Neural crest cell (in vitro differentiated cells): ENCODE measurements at places on chromosomes 4 and X. TPM values are rescaled to one million over a fixed set of nuclear protein-coding genes. Genes with fewer than 3 reads are reported as not detected.

DNA sequence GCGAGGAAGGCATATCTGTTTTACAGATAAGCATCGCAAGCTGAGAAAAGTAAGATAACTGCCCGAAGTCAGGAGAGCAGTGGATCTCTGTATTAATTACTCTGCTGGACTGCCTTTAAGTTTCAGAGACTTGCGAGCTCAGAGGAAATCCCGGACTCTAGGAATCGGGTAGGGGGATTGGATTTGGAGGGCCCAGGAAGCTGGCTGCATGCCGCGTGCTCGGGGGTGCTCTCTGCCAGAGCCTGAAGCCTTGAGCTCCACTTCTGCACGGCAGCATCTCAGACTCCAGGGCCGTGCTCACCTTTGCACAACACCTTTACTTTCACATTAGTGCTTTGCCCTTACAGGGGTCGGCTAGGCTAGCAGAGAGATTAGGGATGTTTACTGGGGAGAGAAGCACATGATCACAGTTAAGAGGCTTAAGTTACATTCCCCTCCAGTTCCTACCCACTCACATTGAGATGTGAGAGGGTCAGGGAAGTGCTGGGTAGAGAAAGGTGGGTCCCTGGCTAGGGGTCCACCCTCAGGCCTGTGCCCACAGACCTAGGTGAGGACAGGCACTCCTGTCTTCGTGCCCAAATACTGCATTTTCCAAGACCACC, 57.0 kb downstream of the TRIML1 start:
- no peak for DNase-seq

GRCh38 chr4:113471146-113471860, 290.2 kb downstream of the CAMK2D start:
- no peak for DNase-seq

DNA sequence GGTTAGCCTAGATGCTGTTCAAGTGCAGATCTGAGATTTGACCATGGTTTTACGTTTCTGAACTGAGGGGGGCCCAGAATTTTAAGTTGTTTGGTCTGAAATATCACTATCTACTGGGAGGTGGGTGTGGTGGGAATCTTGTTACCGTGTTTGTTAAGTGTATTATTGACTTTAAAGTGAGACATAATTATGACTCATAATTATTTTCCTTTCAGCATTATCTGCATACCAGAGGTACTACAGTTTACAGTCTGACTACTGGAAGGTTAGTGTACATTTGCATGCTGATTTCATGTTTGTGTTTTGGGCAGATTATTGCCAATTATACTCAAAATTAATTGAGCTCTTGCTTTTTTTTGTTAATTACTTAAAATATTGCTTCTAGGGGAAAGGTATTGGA, 101.5 kb downstream of the KDM6A start:
- DNase-seq, result no peak

The UBL4A gene
- 39.2 and 39.5 TPM in 2 replicates for total RNA-seq

GRCh38 chrX:30751497-30751896, 98.3 kb downstream of the GK start:
- DNase-seq, result no peak

DNA sequence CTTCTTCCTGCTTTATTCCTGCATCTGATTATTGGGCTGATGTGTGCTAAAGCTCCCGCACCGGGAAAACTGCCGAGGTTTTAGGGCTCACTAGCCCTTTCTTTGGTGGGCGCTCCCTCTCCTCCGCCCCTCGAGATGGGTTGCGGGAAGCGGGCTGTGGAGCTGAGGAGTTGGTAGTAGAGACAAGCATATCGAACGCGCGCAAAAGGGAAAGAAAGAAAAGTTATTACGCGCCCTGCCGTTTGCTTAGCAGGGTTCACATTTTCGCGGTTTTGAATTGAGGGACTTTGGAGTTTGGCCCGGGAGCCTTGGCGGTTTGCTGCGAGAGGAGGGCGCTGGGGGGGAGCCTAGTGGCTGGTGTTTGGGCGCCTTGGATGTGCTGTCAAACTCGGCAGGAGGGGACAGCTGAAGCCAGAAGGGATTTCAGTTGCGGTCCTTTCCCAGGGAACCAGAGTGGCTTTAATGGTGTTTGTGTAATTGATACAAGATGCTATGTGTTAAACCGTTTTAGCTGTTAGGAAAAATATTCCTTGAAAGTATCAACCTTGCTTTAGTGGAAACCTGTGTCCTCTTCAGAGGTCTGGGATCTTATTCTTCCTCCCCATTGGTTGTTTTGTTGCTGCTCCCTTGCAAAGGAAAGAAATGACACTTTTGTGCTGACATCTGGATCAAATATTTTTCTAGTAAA, 1.1 kb downstream of the GAB1 start:
- DNase-seq, result peak; percentile 15
